ENCODE measurements at places on chromosomes 3 and 15.
A peak's percentile ranks its signal among the peaks of the same experiment; 100 is the strongest.

DNA sequence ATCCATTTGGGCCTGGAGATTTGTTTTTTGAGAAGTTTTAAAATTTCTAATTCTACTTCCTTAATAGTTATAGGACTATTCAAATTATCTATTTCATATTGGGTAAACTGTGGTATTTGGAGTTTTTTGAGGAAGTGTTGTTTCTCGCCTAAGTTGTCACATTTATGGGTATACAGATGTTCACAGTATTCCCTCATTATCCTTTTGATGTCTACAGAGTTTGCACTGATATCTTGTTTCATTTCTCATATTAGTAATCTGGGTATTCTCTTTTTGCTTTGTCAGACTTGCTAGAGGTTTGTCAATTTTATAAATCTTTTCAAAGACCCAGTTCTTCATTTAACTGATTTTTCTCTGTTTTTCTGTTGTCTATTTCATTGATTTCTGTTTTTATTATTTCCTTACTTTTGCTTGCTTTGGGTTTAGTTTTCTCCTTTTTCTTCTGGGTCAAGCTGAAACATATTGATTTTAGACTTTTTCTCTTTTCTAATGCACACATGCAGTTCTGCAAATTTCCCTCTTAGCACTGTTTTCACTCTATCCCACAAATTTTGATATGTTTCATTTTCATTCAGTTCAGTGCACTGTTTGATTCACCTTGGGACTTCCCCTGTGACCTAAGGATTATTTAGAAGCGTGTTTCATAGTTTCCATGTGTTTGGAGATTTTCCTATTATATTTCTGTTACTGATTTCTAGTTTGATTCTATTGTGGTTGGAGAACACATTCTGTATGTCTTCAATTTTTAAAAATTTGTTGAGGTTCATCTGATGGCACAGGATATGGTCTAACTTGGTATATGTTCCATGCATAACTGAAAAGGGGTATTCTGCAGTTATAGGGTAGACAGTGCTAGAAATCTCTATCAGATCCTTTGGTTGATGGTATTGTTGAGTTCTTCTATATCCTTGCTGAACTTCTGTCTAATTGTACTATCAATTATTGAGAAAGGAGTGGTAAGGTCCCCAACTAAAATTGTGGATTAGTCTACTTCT is 79.6 kb downstream of the SUMF1 start:
- DNase-seq, result no peak

- no peak for DNase-seq
Observed at GRCh38 chr3:15010664-15011063, 54.5 kb downstream of the MRPS25 start.

DNA sequence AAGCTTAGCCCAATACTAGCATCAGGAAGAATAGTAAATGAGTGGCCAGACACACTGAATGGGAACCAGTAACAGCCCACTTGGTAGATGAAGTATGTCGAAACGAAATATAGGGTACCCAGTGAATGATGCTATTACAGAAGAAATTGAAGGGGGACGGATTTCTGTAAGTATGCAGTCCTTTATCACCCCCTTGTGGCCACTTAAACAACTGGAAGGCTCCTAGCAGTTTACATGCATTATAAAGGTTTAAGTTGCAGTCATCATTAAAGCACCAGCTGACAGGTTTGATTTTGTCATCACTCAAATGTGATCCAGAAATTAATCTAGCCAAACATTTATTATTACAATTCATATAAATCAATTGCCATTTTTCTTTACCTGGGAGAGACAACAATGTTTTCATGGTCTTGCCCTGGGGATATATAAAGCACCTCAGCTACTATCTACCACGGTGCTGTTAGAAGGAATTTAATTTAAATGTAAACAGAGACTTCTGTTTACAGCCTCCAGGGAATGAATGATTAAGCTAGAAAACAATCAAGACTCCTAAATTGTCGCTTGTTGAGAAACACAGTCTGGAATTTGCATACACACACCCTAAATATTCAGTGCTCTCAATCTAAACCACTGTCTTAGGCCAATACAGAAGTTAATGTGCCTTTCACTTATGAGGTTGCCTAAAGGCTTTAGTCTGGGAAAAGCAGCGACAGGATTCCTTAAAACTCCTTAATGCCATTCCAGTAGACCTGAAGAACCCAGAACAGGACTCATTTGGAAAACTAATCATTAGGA is 7.8 kb downstream of the EIF1B start:
- peak; percentile 73 for DNase-seq

GRCh38 chr3:170692720-170693119 is 106.8 kb upstream of the SLC7A14 start:
- no peak for DNase-seq

- peak; percentile 56 for DNase-seq
Observed at GRCh38 chr3:33883538-33883950, 85.1 kb downstream of the PDCD6IP start.

DNA sequence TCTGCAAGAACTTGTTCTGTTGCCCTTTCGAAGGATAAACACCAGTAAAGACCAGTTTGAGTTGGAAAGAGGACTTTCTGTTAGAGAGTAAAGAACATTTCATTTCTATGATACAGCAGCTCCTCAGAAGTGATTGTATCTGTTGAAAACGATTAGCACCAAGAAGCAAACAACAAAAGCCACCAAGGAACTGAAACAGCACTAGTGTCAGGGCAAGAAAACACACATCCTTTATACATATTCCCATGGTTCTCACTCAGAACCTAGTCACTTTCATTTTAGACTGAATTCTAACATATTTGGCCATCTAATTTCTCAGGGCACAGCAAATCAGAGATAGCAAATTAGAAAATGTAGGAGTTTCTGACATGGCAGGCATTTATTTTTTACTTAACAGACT is 116.1 kb downstream of the ATP1B3 start:
- DNase-seq, result no peak

- peak; percentile 49 for DNase-seq
Observed at GRCh38 chr15:72859017-72859756, 75.6 kb upstream of the ADPGK start.

GRCh38 chr15:40060236-40060961 is 21.4 kb upstream of the SRP14 start:
- no peak for DNase-seq

DNA sequence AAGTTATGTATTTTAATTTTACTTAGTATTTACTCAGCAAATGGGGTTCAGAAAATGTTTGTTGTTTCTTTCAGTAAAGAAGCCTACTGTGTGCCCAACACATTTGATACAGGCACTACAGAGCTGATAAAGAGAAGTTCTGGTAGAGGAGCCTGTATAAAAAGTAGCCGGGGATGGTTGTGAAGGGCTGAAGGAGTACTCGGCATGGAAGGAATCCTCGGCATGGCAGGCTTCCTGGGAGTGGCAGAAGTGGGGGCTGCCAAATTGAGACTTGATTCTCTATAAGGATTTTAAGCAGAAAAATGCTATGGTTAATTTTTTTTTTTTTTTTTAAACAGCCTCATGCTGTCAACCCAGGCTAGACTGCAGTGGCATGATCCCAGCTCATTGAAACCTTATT is 9.3 kb downstream of the ARL13B start:
- DNase-seq, result no peak

- no peak for DNase-seq
Observed at GRCh38 chr15:72857331-72858063, 73.9 kb upstream of the ADPGK start.

- no peak for DNase-seq
Observed at GRCh38 chr3:31680072-31680870, 147.5 kb downstream of the STT3B start.

- DNase-seq, result no peak
Observed at GRCh38 chr3:55636300-55637195, 149.4 kb upstream of the WNT5A start.

DNA sequence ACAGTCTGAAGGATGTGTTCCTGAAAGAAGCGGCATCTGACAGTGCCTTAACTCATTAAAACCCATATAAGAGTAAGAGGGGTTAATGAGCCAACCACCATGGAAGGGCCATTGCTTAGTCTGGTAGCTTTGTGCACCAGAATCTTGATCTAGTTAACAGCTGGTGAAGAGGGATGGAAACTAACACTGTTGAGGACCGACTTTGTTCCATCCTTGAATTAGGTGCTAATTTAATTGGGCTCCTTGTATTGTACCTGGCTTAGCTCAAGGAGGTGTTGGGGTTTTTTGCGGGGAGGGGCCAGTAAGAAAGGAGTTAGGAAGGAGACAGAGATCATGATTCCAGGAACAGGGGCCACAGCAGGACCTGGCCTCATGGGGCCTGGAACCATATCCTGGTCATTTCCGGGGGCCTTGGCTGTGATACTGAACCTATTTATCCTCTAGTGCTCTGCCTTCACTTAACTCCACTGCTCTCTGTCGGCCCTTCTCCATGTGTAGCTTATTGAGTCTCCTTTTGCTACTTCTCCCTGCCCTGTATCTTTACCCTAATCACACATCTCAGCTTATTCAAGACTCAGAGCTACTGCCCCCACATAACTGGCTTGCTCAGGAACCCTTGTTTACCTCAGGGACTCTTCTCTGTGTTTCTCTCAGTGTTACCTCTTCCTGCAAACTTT is 93.0 kb downstream of the RPL22L1 start:
- DNase-seq, result no peak

DNA sequence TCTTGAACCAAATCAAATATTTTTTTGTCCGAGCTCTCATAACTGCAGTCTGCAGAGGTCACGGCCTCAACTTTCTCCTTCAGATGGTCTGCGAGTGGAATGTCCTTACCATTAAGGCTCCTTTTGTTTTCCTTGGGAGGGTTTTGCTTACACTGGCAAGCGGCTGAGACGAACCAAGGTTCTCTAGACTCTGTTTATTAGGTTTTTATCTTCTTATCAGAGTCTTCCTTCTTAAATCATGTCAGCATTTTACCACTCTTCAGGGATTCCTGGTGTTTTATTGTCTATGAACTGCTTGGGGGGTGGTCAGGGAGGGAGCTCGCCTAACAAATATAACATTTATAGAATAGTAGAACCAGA is 773.7 kb upstream of the NR2F2 start:
- peak; percentile 50 for DNase-seq

Data from muscle of leg (tissue), 16 donors.